Spinal cord (tissue), 10 donors: ENCODE measurements at places on chromosomes 6 and 20.

- no peak overlapping the region for H3K4me3 ChIP-seq
- H3K27me3 ChIP-seq: no peaks in the 10 kb centered on the region
- no peaks in the 10 kb centered on the region for H3K4me1 ChIP-seq
- H3K36me3 ChIP-seq: peaks cover 41% of the 10 kb centered on the region
These were observed 36.9 kb downstream of the STK38 start for GRCh38 chr6:36510365-36510764.

- H3K27ac ChIP-seq: no peak overlapping the region
- no peak for DNase-seq
- H3K4me1 ChIP-seq: no peaks in the 10 kb centered on the region
These were observed 31.3 kb downstream of the TTI1 start for GRCh38 chr20:38001981-38002380.

DNA sequence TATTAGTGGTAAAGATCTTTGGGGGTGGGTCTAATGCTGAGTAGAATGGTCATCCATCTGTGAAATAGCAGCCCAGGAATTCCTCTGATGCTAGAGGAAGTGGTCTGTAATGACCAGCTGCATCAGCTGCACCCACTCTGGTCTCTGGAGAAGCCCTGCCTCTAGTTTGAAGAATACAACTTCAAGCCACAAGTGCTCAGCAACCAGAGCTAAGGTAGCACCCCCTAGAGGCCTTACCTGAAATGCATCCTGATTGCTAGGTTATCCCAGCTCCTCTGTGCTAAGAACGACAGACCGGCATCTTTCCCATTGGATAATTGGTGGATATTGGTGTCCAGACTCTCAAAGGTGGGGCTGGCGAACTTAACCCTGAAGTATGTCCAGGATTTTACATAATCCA, 58.2 kb downstream of the DNAH8 start:
- DNase-seq: no peak
- H3K4me1 ChIP-seq: no peaks in the 10 kb centered on the region
- H3K4me3 ChIP-seq: no peak overlapping the region
- H3K27me3 ChIP-seq: no peaks in the 10 kb centered on the region

DNA sequence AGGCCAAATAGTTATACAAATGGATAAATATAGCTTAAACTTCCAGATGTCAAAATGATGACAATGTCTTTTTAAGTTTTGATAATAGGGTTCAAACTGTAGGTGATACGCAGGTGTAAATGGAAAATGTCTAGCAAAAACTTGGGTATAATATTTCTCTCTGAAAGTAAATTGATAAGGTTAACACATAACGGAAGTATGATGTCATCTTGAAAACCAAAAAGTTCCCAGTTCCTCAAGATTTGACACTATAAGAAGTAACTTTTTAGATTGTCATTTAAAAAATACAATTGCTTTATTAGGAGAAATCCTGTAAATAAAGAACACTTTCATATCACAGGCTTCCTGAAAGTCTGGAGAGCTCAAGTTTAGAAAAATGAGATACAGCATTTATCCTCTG, 483.4 kb downstream of the FRK start:
- DNase-seq: no peak
- H3K4me1 ChIP-seq: no peaks in the 10 kb centered on the region
- H3K36me3 ChIP-seq: no peaks in the 10 kb centered on the region

- no peak for DNase-seq
- H3K4me1 ChIP-seq: peaks cover 3% of the 10 kb centered on the region
- no peaks in the 10 kb centered on the region for H3K36me3 ChIP-seq
- H3K4me3 ChIP-seq: no peak overlapping the region
- H3K27ac ChIP-seq: no peak overlapping the region
- no peaks in the 10 kb centered on the region for H3K27me3 ChIP-seq
These were observed 6.0 kb upstream of the RAB22A start for GRCh38 chr20:58303547-58303946.

DNA sequence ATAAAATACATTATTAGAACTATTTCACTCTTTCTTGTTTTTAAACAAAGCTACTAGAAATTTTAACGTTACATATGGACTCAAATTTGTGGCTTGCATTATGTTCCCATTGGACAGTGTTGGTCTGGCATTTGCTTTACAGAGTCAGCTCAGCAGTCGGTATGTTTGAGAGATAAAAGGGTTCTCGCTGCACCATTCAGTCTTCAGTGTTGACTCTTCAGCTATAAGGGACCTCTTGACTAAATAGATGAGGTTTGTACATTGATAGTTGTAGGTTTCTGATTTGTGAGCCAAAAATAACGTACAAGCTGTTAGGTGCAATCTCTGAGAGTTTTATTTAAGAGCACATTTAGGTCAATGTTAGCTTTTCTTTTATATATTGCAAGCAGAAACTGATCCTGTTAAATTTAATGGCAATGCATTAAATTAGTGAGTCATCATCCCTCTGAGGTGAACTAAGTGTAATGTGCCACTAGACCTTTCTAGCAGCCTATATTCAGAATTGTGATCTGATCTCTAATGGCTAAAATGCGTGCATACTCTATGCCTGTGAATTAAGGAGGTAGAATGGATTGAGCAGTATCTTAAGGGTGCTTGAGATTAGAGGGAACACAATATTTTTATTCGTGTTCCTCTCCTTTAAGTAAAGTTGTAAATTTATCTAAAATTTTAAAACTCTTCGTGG, 485.6 kb upstream of the SYNCRIP start:
- no peaks in the 10 kb centered on the region for H3K4me1 ChIP-seq
- no peaks in the 10 kb centered on the region for H3K36me3 ChIP-seq
- no peak for DNase-seq
- H3K4me3 ChIP-seq: no peak overlapping the region
- H3K27me3 ChIP-seq: no peaks in the 10 kb centered on the region
- no peak overlapping the region for H3K27ac ChIP-seq

GRCh38 chr20:10961651-10962288, 288.0 kb upstream of the JAG1 start:
- no peaks in the 10 kb centered on the region for H3K27me3 ChIP-seq
- no peaks in the 10 kb centered on the region for H3K36me3 ChIP-seq
- no peaks in the 10 kb centered on the region for H3K4me1 ChIP-seq
- no peak for DNase-seq

DNA sequence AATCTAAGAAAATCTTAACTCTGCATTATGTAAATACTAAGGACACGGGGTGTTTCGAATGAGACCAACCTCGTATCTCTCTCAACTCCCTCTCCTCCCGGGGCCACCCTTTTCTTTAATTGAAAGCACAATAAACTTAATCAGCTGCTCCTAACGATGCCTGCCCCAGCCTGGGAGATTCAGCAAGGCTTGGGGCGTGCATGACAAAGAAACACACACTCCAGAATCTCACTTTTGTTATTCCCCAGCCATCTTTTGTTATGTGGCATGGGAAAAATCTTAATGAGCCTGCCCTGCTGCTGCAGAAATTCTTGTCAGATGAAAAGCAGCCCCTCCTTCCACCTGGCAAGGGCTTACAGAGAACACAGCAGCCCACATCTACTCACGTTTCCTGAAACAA, 117.4 kb downstream of the TTLL2 start:
- H3K27ac ChIP-seq: no peak overlapping the region
- DNase-seq: peak; percentile 93
- H3K4me1 ChIP-seq: peaks cover 11% of the 10 kb centered on the region
- H3K4me3 ChIP-seq: no peak overlapping the region
- peaks cover 2% of the 10 kb centered on the region for H3K27me3 ChIP-seq

GRCh38 chr6:31592396-31592771, 422 bp downstream of the NCR3 start:
- no peak overlapping the region for H3K27ac ChIP-seq
- no peak for DNase-seq
- H3K27me3 ChIP-seq: no peaks in the 10 kb centered on the region
- H3K4me3 ChIP-seq: no peak overlapping the region
- peaks cover 15% of the 10 kb centered on the region for H3K4me1 ChIP-seq

DNA sequence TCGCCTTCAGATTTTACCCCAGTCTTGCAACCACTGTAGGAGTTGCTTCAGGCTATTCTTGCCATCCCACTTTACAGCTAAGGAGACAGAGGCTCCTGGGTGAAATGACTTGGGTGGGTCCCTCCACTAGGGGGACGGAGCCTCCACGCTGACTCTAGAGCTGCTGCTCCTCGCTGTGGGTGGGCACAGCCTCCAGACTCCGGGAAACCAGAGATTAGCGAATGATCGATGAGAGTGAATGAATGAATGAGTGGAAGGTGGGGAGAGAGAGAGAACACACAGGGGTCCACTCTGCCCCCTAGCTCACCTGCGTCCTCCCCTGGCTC, 10.4 kb downstream of the ZBP1 start:
- no peak overlapping the region for H3K4me3 ChIP-seq
- peaks cover 7% of the 10 kb centered on the region for H3K4me1 ChIP-seq
- no peaks in the 10 kb centered on the region for H3K27me3 ChIP-seq
- H3K27ac ChIP-seq: no peak overlapping the region
- DNase-seq: no peak
- no peaks in the 10 kb centered on the region for H3K36me3 ChIP-seq

- no peak for DNase-seq
- H3K36me3 ChIP-seq: no peaks in the 10 kb centered on the region
- no peak overlapping the region for H3K27ac ChIP-seq
- no peak overlapping the region for H3K4me3 ChIP-seq
- no peaks in the 10 kb centered on the region for H3K27me3 ChIP-seq
- H3K4me1 ChIP-seq: no peaks in the 10 kb centered on the region
These were observed 228.8 kb upstream of the THEMIS start for GRCh38 chr6:128129679-128130078.

DNA sequence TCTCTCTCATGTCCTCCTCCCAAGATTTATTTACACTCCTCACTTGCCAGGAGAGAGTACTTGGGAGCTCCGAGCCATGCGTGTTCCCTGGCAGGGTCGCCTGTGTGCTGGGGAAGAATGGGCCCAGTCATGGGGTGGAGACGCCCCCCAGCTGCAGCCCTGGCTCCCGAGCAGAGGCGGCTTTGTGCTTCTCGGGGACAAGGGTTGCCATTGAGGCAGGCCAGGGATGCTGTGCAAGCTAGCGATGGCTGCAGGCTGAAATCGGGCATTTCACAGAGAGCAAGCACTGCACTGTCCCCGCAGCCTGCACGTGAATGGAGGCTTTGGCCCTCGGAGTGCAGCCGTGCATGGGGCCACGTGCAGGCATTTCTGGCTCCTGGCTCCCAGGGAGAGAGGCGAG, 23.8 kb downstream of the PHACTR3 start:
- H3K27me3 ChIP-seq: no peaks in the 10 kb centered on the region
- H3K27ac ChIP-seq: peak overlapping the region; percentile 78
- no peak overlapping the region for H3K4me3 ChIP-seq
- H3K4me1 ChIP-seq: peaks cover 51% of the 10 kb centered on the region

GRCh38 chr20:2585811-2586210, 49.4 kb downstream of the TMC2 start:
- H3K36me3 ChIP-seq: no peaks in the 10 kb centered on the region
- no peak overlapping the region for H3K27ac ChIP-seq
- no peak overlapping the region for H3K4me3 ChIP-seq
- no peaks in the 10 kb centered on the region for H3K27me3 ChIP-seq

DNA sequence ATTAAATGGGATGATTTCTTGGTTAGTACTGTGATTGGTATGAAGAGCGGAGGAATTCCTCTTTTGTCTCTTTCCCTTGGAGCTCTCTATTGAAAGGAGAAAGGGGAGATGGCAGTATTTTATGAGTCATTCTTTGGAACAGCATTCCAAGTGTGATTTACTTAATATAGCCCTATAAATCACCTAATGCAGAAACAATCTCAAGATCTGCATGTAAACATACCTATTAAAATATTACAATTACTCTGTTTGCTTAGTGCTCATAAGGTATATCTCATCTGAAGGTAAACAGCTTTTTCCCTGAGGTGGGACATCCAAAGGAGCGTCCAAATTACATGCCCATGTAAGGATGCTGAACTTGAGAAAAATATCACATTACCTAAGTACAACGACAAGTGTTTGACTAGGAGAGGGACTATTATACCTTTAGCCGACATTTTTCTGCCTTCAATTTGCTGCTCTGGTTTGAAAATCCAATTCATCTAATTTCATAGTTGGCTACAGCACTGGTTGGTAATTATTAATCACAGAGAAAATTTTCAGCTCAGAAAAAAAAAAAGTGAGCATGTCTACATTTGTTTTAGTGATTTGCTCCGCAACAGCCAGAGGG, 229.0 kb downstream of the FOXC1 start:
- DNase-seq: no peak
- H3K4me3 ChIP-seq: no peak overlapping the region
- peaks cover 49% of the 10 kb centered on the region for H3K27me3 ChIP-seq
- peaks cover 3% of the 10 kb centered on the region for H3K4me1 ChIP-seq

GRCh38 chr20:63004607-63005364, 2.0 kb downstream of the BHLHE23 start:
- H3K27me3 ChIP-seq: peaks cover 84% of the 10 kb centered on the region
- DNase-seq: no peak
- H3K27ac ChIP-seq: no peak overlapping the region
- H3K4me1 ChIP-seq: peaks cover 33% of the 10 kb centered on the region
- H3K36me3 ChIP-seq: no peaks in the 10 kb centered on the region

DNA sequence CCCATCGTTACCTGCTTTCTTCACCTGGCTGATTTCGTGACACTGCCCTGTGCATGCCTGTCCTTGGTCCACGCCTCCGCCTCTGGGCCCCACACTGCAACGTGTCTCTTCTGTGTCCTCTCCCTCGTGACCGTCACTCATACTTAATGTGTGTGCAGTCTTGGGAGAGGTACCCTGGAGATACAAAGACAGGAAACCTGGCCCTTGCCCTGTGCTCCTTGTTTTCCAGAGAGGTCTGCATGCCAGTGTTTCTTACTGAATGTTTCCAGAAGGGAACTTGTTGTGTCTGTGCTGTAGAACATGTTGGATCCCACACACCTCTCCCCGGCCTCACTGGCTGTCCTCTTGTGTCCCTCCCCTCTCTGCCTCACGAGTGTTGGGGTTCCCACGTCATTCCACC, 45.8 kb downstream of the SNX9 start:
- no peak overlapping the region for H3K27ac ChIP-seq
- DNase-seq: no peak
- peaks cover 6% of the 10 kb centered on the region for H3K4me1 ChIP-seq
- H3K4me3 ChIP-seq: no peak overlapping the region
- H3K27me3 ChIP-seq: no peaks in the 10 kb centered on the region
- H3K36me3 ChIP-seq: peaks cover 28% of the 10 kb centered on the region

GRCh38 chr6:64483956-64484499, 848.4 kb downstream of the PHF3 start:
- H3K4me3 ChIP-seq: no peak overlapping the region
- no peaks in the 10 kb centered on the region for H3K4me1 ChIP-seq
- DNase-seq: no peak
- no peaks in the 10 kb centered on the region for H3K27me3 ChIP-seq
- H3K27ac ChIP-seq: no peak overlapping the region

DNA sequence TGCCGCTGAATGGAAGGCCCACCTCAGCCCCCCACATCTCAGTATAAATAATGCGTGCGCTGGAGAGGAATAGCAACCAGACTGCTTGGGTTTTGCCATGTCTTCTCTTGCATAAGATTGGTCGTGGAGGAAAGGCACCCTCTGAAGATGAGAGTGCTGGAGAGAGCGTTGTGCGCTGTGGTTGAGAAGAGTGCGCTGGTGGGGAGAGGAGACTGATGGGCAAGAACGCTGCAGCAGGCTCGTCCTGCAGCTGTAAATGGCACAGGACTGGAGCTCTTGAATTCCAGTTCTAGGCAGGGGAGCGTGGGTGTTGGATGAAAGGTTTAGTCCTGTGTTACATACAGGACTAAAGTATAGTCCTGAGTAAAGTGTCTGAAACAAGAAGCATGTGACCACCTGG, 51.5 kb downstream of the RPRD1B start:
- H3K36me3 ChIP-seq: peaks cover 44% of the 10 kb centered on the region
- no peaks in the 10 kb centered on the region for H3K27me3 ChIP-seq
- no peak overlapping the region for H3K4me3 ChIP-seq
- H3K27ac ChIP-seq: peak overlapping the region; percentile 47
- no peak for DNase-seq
- peaks cover 3% of the 10 kb centered on the region for H3K4me1 ChIP-seq
